ENCODE measurements at places on chromosomes 5 and 9. TPM values are rescaled to one million over a fixed set of nuclear protein-coding genes. Genes with fewer than 3 reads are reported as not detected.

DNA sequence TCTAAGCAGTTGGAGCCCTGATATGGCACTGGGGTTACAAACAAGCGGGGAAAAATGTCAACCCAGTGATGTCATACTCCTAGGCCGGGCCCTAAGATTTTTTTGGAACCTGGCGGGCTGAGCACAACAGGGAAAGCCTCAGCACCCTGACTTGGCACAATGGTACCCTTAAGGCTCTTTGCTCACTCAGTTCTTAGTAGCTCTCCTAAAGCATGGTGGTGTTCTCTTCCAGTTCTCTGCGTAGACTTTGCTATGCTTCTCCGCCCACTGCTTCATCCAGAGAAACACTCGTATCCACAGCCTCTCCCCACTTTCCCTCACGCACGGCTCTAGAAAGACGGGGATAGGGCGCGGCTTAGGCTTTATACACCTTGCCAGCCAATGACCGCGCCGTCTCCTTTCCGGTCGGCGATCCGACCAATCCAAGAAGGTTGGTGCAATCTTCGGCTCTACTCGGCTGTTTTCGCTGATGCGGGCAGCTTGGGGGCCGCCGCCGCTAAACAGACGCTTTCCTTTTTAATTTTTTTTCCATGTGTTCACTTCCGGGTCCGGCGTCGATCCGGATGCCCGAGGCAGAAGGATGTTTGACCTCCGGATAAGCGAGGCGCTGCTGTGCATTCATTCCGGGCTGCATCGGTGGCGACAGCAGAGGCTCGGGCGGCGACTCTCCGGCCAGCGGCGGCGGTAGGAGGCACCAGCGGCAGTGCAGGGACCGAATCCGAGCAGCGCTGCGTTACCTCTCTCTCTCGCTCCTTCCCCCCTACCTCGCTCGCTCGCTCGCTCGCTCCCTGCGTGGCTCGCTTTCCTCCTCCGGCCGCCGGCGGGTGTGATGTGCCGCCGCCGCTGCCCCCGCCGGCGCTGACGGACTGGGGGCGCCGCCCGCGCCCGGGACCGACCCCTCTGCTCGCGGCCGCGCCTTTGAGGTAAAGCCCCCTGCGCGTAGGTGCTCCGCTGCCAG, at the start of gene CSNK1G3:
Gene CSNK1G3 (plus strand): TSS at position 530 of the 958 bp plus-strand sequence. CDS start 33,487 bp downstream, outside the sequence.
- DNase-seq = peak; percentile 92

DNA sequence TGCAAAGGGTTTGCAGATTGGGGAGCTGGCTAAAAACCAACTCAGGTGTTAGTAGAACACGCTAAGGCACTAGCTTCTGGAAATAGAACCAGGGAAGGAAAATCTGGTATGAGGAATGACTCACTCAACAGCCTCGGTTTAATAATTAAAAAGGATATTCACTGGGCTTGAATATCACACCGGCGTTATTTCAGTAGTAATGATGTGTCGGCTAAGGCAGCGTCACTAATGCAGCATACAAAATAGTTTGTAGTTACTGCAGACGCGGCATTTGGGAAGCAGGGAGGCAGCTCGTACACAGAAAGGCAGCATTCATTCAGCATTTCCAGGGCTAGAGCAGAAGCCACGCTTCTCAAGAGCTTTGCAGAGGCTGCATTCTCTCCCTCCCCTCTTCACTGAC, 1.7 kb downstream of the ADRA1B start:
- no peak for DNase-seq

- DNase-seq = no peak
These were observed 260.4 kb downstream of the CWC27 start for GRCh38 chr5:65029178-65029577.

DNA sequence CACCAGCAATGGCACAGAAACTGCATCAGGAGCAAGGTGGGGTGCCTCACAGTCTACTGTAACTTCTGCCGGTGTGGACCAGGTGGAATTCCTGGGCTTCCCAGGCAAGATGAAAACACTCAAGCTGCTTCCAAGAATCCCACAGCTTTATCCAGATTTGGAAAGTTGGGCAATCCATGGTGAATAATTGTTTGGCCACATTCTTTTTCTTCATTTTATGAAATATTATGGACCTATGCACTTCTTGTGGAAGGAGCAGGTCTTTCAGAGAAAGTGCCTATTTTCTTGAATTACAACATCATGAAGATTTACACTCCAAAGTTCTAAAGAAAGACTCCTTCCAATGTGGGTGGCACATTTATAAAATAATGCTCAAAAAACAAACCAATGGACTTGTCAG, 503.6 kb downstream of the SEMA5A start:
- DNase-seq = no peak

DNA sequence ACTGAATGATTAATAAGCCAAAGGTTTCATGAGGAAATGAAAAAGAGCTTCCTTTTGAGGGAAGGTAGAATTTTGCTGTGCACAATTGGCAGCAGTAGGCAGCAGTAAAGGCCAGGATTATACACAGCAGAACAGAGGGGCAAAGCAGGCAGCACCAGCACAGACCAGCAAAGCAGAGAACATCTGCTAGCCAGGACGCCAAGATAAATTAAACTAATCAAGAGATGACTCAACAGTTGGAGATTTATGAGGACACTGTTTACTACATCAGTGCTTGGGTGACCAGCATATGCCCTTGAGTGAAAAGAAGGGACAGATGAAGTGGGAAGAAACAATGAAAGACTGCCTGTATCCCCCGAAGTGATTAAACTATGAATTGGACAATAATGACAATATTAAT, 871.4 kb upstream of the CDH10 start:
- DNase-seq = no peak

GRCh38 chr9:83432104-83432627, 106.0 kb downstream of the FRMD3 start:
- no peak for DNase-seq

GRCh38 chr9:121354141-121354540, 15.9 kb downstream of the STOM start:
- no peak for DNase-seq

DNA sequence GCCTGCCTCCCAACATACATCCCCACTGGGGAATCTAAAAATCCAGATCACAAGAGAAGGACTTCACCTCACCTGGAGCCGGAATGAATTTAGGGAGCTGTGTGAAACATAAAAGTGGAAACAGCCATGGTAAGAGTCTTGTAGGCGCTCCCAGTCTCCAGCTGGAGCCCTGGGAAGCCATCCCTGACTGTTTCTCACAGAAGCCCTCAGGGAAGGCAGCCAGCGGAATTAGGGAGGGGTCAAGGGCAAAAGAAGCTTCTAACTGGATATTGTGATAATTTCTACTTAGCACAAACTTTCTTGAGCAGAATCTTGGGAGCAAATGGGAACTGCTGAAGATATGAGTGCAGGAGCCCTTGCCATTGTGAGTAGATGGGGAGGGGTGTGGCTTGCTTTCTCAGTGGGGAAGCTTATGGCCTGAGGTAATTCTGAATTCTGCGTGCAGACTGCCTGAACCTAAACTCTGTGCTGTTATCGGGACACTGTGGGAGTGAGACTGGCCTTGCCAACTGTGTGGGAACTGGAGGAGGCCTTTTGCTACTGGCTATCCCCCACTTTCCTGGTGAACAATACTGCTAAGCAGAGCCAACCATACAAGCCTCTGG, 174.4 kb upstream of the SMC2 start:
- no peak for DNase-seq

DNA sequence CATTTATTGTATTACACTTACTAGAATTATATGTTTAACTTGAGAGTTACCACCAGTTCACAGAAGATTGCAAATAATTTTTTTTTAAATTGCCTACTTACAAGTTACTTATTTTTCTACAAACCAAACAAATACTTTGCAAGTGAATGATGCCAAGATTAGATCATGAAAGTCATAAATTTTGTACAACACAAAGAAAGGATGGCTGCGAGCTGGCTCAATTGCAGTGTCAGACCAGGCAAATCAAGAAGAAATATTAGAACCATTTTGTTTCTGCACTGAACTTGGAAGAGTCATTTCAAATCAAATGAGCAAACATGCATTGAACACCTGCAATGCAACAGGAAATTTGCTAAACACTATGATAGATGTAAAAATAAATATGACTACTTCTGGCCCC, 97.3 kb downstream of the PLCXD3 start:
- DNase-seq = no peak

DNA sequence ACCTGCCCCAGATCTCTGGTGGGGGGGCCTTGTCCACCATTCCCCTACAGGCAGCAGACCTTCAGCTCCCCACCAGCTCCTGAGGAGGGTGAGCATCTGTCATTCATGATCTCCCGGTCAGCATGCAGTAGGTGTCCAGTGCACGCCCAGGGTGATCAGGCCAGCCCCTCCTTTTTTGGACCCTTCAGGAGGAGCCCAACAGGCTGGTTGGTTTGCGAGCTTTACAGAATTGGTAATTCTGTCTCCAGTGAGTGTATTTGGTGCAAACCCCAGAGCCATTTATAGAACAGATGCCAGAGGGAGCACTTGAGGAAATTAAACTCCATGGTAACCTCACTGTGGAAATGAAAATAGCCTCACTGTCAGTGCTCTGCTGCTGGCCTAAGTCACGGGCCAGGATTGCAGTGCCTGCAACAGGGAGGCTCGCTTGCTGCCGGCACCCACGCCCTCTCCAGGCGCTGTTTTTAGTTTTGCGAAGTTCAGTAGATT, 23.4 kb downstream of the WNK2 start:
- no peak for DNase-seq

Gene TIGD6
- total RNA-seq = 3.0 TPM

Gene IL7R
- total RNA-seq = 272 TPM

Gene ST8SIA4
- total RNA-seq = 53.5 TPM

Gene TAF11L9
- not detected for total RNA-seq

Gene PCDHB12
- not detected for total RNA-seq

Gene SMIM23
- total RNA-seq = not detected

Gene GPX8
- not detected for total RNA-seq
